CD14-positive monocyte (primary cell): ENCODE measurements at places on chromosomes 12 and 14. TPM values are rescaled to one million over a fixed set of nuclear protein-coding genes. Genes with fewer than 3 reads are reported as not detected.

CD163 gene
- polyA plus RNA-seq: 123 TPM

MIPOL1 gene
- polyA plus RNA-seq: not detected

RPS6KL1 gene
- not detected for polyA plus RNA-seq

KLHL28 gene
- polyA plus RNA-seq: 3.0 and 4.1 TPM in 2 replicates

TRPV4 gene
- 3.1 and 6.1 TPM in 2 replicates for polyA plus RNA-seq

HAL gene
- polyA plus RNA-seq: 22.3 and 42.0 TPM in 2 replicates

CCDC38 gene
- polyA plus RNA-seq: not detected

KLRC2 gene
- polyA plus RNA-seq: not detected

ANAPC7 gene
- 12.9 TPM for polyA plus RNA-seq

GCH1 gene
- 55.3 TPM for polyA plus RNA-seq

GRCh38 chr14:28120391-28120790, 646.2 kb upstream of the FOXG1 start:
- H3K27me3 ChIP-seq: no peaks in the 10 kb centered on the region
- H3K27ac ChIP-seq: no peak overlapping the region
- H3K4me1 ChIP-seq: no peaks in the 10 kb centered on the region

GRCh38 chr14:66900719-66901118, 288.5 kb upstream of the GARIN2 start:
- H3K27ac ChIP-seq: no peak overlapping the region
- H3K36me3 ChIP-seq: no peaks in the 10 kb centered on the region
- H3K4me1 ChIP-seq: no peaks in the 10 kb centered on the region
- no peak for DNase-seq
- H3K27me3 ChIP-seq: no peaks in the 10 kb centered on the region

- H3K27me3 ChIP-seq: no peaks in the 10 kb centered on the region
- H3K36me3 ChIP-seq: no peaks in the 10 kb centered on the region
- no peak overlapping the region for H3K27ac ChIP-seq
- H3K4me3 ChIP-seq: no peak overlapping the region
Observed at GRCh38 chr14:22084393-22085281, 411.0 kb upstream of the OR4E1 start.

DNA sequence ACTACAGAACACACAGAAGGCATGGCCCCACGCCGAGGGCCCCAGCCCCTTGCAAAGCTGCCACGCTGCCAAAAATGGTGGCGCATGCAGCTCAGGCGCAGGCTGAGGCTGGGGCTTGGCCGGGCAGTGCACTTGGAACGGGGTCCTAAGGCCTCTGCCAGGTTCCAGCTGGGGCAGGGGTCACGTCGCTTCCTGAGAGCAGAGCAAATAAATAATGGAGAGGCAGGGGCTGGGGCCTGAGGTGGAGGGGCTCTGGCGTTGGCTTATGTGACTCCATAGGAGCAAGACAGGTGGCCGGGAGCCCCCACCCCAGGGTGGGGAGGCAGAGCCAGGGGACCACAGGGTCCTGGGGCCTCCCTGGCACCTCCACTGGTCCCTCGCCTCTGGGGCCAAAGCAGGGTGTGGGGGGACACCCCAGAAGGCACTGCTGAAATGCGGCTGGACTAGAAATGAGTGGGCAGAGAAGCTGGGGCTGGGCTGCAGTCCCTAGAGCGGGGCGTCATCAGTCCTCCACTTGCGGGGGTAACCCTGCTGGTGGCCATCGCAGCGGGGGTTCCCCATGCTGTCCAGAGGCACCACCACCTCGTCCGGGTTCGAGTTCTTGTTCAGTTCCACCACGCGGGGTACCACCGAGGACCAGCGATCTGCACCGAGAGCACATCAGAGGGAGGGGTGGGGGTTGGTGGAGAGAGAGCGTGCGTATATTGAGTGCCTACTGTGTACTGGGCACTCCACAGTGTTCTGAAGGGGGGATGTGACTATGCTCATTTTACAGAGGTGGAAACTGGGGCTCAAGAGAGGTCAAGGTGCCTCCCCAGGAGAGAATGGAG, 49.8 kb downstream of the TRPV4 start:
- H3K27me3 ChIP-seq: no peaks in the 10 kb centered on the region
- no peak for DNase-seq
- no peak overlapping the region for H3K4me3 ChIP-seq
- no peak overlapping the region for H3K27ac ChIP-seq
- H3K36me3 ChIP-seq: no peaks in the 10 kb centered on the region

DNA sequence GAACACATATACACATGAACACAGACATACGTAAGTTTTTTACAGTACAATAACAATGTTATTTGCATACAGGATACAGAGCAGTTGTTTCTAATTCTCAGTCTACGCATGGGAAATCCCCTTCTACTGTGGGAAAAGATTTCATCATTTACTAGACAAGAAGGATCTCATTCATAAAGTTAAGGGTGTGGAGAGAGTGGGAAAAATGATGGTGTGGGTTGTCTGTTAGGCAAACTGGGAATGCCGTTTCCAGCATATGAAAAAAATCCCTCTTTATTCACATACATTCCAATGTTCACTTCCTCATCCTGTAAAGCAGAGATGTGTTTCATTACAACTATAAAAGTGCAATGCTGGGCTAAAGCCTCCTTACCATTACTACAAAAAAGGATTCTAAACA, 120.9 kb downstream of the SINHCAF start:
- no peak for DNase-seq
- H3K4me1 ChIP-seq: no peaks in the 10 kb centered on the region
- H3K4me3 ChIP-seq: no peak overlapping the region
- H3K27me3 ChIP-seq: no peaks in the 10 kb centered on the region
- H3K27ac ChIP-seq: no peak overlapping the region

GRCh38 chr14:103762036-103762435, 46.4 kb downstream of the ZFYVE21 start:
- H3K27me3 ChIP-seq: no peaks in the 10 kb centered on the region
- H3K27ac ChIP-seq: no peak overlapping the region
- H3K4me1 ChIP-seq: no peaks in the 10 kb centered on the region
- no peak for DNase-seq

DNA sequence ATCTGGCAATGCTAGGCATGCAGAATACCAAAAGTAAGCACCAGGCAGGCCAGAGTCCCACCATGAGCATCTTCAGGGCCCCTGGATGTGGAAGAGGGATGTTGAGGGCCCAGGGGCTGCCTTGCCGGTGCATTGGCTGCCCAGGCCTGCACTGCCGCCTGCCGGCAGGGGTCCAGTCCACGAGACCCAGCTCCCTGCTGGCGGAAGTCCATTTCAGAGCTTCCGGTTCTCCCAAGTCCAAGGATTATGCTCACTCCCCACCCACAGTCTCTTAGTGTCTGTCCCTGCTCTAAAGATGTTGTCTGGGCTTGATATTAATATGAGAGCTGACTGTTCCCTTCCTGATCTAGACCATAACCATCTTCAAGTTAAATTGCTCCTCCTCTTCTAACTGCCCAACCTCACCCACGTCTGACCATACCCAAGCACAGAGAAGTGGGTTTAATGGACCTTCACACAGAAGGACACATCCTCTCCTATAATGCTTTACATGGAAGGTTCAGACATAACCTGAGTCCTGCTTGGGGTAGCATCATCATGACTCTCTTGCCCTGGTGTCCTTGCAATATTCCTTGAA, 117.4 kb downstream of the DAD1 start:
- H3K4me1 ChIP-seq: no peaks in the 10 kb centered on the region
- no peak overlapping the region for H3K4me3 ChIP-seq
- DNase-seq: peak; percentile 36

- no peak overlapping the region for H3K27ac ChIP-seq
- peaks cover 12% of the 10 kb centered on the region for H3K4me1 ChIP-seq
- H3K4me3 ChIP-seq: no peak overlapping the region
- peak; percentile 30 for DNase-seq
- H3K27me3 ChIP-seq: peaks cover 5% of the 10 kb centered on the region
Observed at GRCh38 chr12:108457006-108457733, 57.9 kb upstream of the FICD start.

DNA sequence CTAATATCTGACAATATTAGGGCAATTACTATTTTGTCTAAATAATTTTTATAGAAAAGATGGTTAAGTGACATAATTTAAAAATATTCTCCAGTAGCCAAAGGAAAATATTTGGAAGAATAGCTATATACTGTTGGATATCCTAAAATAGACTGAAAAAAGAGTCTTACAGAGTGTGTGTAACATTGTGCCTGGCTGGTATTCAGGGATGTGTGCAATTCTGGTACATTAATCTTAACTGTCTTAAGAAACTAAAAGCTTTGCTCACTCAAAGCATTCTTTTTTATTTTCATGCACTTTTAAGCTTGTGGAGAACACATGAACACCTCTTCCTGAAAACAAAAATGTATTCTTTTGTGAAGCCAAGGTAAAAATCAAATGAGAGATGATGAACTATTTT, 10.1 kb upstream of the NR2C1 start:
- H3K36me3 ChIP-seq: peaks cover 33% of the 10 kb centered on the region
- H3K27me3 ChIP-seq: no peaks in the 10 kb centered on the region

GRCh38 chr12:14716848-14717444, 20.5 kb upstream of the GUCY2C start:
- DNase-seq: peak; percentile 58
- no peak overlapping the region for H3K27ac ChIP-seq
- H3K27me3 ChIP-seq: no peaks in the 10 kb centered on the region
- H3K4me3 ChIP-seq: no peak overlapping the region

- no peaks in the 10 kb centered on the region for H3K4me1 ChIP-seq
- no peaks in the 10 kb centered on the region for H3K27me3 ChIP-seq
- no peak overlapping the region for H3K27ac ChIP-seq
- DNase-seq: no peak
- no peak overlapping the region for H3K4me3 ChIP-seq
Observed at GRCh38 chr12:33830070-33830469, 192.2 kb upstream of the ALG10 start.

DNA sequence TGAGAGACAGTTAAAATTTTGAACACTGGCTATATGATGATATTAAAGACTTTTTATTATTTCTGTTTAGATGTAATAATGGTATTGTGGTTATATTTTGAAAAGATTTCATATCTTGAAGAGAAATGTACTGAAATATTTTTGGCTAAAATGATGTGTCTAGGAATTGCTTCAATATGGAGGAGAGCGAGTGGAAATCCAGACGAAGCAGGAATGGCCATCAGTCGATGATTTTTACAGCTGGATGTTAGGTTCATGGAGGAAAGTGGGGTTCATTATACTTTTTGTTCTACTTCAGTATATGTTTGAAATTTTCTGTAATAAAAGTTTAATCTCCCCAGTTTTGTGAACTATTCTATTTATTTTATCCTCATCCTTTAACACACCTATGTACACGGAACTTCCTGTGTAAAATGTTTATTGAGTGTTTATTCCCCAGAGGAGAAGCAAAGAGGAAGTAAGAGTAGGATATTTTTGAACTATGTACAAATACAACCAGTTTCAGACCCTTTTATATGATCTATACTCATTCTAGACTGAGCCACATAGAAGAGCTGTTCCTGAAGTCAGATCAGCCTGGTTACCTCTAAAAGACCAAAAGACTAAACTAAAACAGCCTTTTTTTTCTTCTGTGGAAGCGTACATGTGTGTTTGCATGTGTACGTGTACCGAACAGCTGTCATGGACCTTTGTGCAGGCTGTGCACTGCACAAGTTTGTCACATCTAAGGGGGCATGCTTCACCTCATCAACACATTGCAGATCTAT, 211.0 kb upstream of the NUDT4 start:
- H3K36me3 ChIP-seq: no peaks in the 10 kb centered on the region
- peaks cover 13% of the 10 kb centered on the region for H3K4me1 ChIP-seq
- no peak for DNase-seq
- H3K4me3 ChIP-seq: no peak overlapping the region

DNA sequence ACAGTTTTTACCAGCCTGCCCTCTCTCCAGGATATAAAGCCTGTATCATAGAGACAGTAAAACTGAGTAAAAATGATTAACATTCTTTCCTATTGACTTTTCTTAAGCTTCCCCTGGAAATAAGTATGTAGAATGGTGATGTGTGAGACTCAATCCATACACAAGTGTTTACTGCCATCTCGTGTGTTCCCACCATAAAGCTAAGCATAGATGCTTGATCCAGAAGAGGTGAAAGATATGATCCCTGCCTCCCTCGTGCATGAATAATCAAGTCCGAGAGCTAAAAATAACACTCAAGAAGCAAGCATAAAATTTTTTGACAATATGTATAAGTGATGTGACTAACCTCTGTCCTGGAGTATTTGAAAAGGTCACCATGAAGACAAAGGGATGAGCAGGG, 16.9 kb upstream of the GSG1 start:
- no peak for DNase-seq
- H3K4me3 ChIP-seq: no peak overlapping the region
- no peak overlapping the region for H3K27ac ChIP-seq
- no peaks in the 10 kb centered on the region for H3K4me1 ChIP-seq
- no peaks in the 10 kb centered on the region for H3K36me3 ChIP-seq

GRCh38 chr14:98433436-98433835, 838.6 kb downstream of the BCL11B start:
- H3K4me1 ChIP-seq: no peaks in the 10 kb centered on the region
- DNase-seq: no peak
- H3K27ac ChIP-seq: no peak overlapping the region
- H3K27me3 ChIP-seq: no peaks in the 10 kb centered on the region

DNA sequence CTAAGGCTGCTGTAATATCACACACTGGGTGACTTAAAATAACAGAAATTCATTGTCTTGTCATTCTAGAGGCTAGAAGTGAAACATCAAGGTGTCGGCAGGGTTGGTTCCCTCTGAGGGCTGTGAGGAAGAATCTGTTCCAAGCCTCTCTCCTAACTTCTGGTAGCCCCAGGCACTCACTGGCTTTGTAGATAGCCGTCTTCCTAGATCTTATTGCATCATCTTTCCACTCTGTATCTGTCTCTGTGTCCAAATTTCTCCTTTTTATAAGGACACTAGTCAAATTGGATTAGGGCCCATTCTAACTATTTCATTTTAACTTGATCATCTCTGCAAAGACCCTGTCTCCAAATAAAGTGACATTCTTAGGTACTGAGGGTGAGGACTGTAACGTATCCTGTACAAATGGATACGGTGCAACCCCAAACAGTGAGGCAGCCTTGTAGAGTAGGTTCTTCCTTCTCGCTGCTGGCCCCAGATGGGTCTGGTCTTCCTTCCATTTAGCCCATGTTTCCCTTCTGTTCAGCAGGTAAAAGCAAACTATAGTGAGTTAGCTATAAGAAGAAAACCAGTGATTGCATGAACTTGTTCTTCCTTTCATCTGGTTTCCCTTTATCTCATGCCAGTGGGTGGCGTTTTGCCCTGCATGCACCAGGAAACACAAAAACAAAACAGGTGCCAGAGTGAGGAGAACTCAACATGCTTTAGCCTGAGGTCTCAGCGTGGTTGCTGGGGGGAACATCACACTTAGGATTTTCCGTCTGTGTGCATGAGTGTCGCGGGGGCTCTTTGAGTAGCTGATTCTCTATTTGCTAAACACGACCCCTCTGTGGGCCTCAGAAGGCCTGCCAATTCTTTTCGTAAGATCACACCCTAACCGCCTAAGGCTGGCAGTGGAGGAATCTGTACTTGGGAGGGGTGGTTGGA, 19.5 kb downstream of the TTC9 start:
- no peaks in the 10 kb centered on the region for H3K27me3 ChIP-seq
- no peaks in the 10 kb centered on the region for H3K36me3 ChIP-seq
- peaks cover 41% of the 10 kb centered on the region for H3K4me1 ChIP-seq

- no peaks in the 10 kb centered on the region for H3K4me1 ChIP-seq
- no peak overlapping the region for H3K4me3 ChIP-seq
- no peaks in the 10 kb centered on the region for H3K36me3 ChIP-seq
- no peaks in the 10 kb centered on the region for H3K27me3 ChIP-seq
- DNase-seq: no peak
Observed at GRCh38 chr14:39991041-39991440, 558.8 kb upstream of the FBXO33 start.
